ENCODE measurements at places on chromosomes 2 and 18. TPM values are rescaled to one million over a fixed set of nuclear protein-coding genes. Genes with fewer than 3 reads are reported as not detected.

AMER3 gene
- total RNA-seq: 0.13 TPM

EVA1A gene
- total RNA-seq: 3.2 TPM

SPTBN1 gene
- total RNA-seq: 171 TPM

CKAP2L gene
- 25.6 TPM for total RNA-seq

VWA3B gene
- not detected for total RNA-seq

CNDP1 gene
- total RNA-seq: 0.11 TPM

PDE11A gene
- 0.53 TPM for total RNA-seq

MEP1B gene
- total RNA-seq: not detected

ZSWIM2 gene
- total RNA-seq: not detected

- H3K4me1 ChIP-seq: peaks cover 32% of the 10 kb centered on the region
- DNase-seq: peak; percentile 22
- H3K36me3 ChIP-seq: peaks cover 13% of the 10 kb centered on the region
- peak overlapping the region; percentile 98 for H3K27ac ChIP-seq
These were observed 756 bp upstream of the NAGK start for GRCh38 chr2:71067567-71068217.

GRCh38 chr2:72911256-72911655 lies 6.1 kb upstream of the EMX1 start:
- no peak for DNase-seq
- no peak overlapping the region for H3K4me3 ChIP-seq
- H3K27me3 ChIP-seq: peaks cover 97% of the 10 kb centered on the region
- peaks cover 26% of the 10 kb centered on the region for H3K4me1 ChIP-seq
- H3K36me3 ChIP-seq: no peaks in the 10 kb centered on the region

GRCh38 chr18:64972545-64972944 lies 778.3 kb upstream of the CDH7 start:
- no peak for DNase-seq
- H3K4me1 ChIP-seq: peaks cover 10% of the 10 kb centered on the region
- H3K36me3 ChIP-seq: no peaks in the 10 kb centered on the region
- no peaks in the 10 kb centered on the region for H3K27me3 ChIP-seq
- no peak overlapping the region for H3K4me3 ChIP-seq

DNA sequence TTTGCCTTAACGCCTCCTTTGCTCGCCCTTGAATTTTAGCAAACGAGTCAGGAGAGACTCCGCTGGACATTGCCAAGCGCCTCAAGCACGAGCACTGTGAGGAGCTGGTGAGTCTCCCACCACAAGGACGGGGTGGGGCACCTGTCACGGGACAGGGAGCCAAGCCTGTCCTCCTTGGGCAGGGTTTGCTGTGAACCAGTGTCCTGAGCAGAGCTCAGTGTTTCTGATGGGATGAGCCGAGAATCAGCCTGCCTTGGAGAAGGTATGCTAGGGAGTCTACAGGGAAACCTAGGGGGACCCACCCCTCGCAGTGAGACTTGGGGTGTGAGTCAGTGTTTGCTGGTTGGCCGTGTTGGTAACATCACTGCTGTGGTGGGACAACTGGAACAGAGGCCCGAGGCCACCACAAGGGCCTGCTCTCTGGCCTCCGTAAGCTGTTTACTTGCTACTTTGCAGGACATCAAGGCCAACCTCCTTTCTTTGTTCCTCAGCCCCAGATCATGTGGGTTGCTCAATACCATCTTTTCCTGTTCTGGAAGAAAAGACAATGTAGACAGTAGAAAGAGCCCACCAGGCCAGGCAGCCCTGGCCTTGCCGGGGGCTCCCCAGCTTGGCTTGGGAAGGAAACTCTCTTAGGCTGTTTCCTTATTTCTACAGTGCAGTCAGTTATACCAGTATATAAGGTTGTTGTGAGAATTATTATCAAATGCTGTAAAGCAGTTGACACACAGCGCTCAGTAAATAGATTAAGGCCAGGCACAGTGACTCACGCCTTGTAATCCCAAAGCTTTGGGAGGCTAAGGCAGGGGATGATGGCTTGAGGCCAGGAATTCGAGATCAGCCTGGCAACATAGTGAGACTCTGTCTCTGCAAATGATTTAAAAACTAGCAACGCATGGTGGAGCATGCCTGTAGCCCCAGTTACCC lies 42.4 kb downstream of the ITGB1BP1 start:
- H3K36me3 ChIP-seq: peaks cover 16% of the 10 kb centered on the region
- peaks cover 23% of the 10 kb centered on the region for H3K4me1 ChIP-seq
- H3K27me3 ChIP-seq: no peaks in the 10 kb centered on the region
- DNase-seq: no peak
- H3K27ac ChIP-seq: no peak overlapping the region
- no peak overlapping the region for H3K4me3 ChIP-seq

GRCh38 chr2:60495041-60495625 lies 58.3 kb downstream of the BCL11A start:
- H3K27me3 ChIP-seq: no peaks in the 10 kb centered on the region
- H3K4me3 ChIP-seq: no peak overlapping the region
- no peak for DNase-seq

DNA sequence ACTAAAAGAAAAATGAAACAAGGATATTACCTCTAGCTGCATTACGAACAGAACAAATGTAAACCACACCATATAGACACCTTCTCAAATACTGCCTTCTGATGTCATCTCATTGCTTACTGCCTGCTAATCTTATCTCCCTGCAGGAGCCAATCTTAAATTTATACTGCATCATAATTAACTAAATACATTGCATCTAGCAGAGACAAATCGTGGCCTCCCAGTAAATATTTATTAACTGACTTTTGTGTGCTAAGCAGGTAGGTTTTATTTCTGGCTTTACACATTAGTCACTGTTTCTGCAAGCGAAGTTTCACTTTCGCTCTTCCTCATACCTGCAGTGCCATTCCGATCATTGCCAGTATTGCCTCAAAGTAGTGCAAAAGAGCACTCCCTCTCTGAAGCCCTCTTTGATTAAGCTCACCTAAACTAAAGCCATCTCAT lies 67.5 kb downstream of the SPATS2L start:
- no peaks in the 10 kb centered on the region for H3K27me3 ChIP-seq
- no peak overlapping the region for H3K4me3 ChIP-seq
- H3K4me1 ChIP-seq: peaks cover 79% of the 10 kb centered on the region
- peaks cover 14% of the 10 kb centered on the region for H3K36me3 ChIP-seq
- DNase-seq: no peak

- no peak for DNase-seq
- H3K36me3 ChIP-seq: no peaks in the 10 kb centered on the region
- H3K27ac ChIP-seq: no peak overlapping the region
- H3K27me3 ChIP-seq: peaks cover 35% of the 10 kb centered on the region
These were observed 12.3 kb downstream of the LIMS2 start for GRCh38 chr2:127662937-127663565.

DNA sequence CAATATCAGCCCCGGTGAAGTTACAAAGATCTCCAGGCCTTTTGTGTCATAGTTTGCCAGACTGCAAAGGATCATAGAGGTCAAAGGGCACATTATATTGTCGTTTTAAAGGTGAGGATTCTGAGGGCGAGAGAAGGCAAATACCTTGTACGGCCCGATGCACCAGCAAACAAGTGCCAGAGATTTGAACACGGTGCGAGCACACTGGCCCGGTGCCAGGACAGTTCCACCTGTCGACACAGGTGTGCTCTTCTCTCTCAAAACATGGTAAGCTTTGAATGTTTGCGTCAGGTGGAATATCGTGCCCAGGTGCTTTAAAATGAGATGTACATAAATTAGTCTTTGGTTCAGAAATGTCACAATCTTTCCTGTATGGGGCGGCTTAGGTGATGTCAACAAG lies 776.1 kb upstream of the ID2 start:
- no peak overlapping the region for H3K27ac ChIP-seq
- H3K4me3 ChIP-seq: no peak overlapping the region
- H3K27me3 ChIP-seq: peaks cover 4% of the 10 kb centered on the region
- peaks cover 36% of the 10 kb centered on the region for H3K4me1 ChIP-seq
- no peak for DNase-seq

GRCh38 chr18:79248495-79249060 lies 147.2 kb upstream of the NFATC1 start:
- no peaks in the 10 kb centered on the region for H3K36me3 ChIP-seq
- no peak for DNase-seq
- no peaks in the 10 kb centered on the region for H3K27me3 ChIP-seq
- H3K4me1 ChIP-seq: peaks cover 20% of the 10 kb centered on the region

- H3K4me1 ChIP-seq: peaks cover 20% of the 10 kb centered on the region
- no peak overlapping the region for H3K27ac ChIP-seq
- H3K4me3 ChIP-seq: no peak overlapping the region
- DNase-seq: no peak
These were observed 6.0 kb upstream of the HNRNPLL start for GRCh38 chr2:38608755-38609154.

DNA sequence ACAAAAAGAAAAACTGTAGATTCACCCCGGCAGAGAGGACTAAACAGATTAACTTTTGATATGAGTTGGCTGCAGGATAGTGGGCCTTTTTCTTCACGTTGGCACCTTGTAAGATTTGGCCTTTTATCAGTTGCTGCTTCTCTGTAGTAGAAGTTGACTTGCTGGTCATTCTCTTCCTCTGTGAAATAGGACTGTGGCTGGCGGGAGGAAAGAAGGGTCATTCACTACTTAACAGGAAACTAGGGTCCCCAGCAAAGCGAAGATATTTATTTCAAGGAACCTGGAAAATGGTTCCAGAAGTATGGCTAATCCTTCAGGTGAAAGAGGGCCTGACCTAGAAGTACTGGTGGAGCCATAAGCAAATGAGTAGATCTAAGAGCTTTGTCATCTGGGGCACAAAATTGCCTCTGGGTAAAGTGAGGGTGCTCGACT lies 383 bp upstream of the ATP5MC3 start:
- H3K4me1 ChIP-seq: peaks cover 12% of the 10 kb centered on the region
- peak overlapping the region; percentile 94 for H3K4me3 ChIP-seq
- DNase-seq: no peak
- H3K27ac ChIP-seq: peak overlapping the region; percentile 55
- no peaks in the 10 kb centered on the region for H3K27me3 ChIP-seq
- H3K36me3 ChIP-seq: peaks cover 32% of the 10 kb centered on the region

GRCh38 chr2:16105669-16106281 lies 165.4 kb downstream of the MYCN start:
- H3K36me3 ChIP-seq: no peaks in the 10 kb centered on the region
- H3K4me3 ChIP-seq: peak overlapping the region; percentile 57
- peak; percentile 89 for DNase-seq
- peak overlapping the region; percentile 97 for H3K27ac ChIP-seq

DNA sequence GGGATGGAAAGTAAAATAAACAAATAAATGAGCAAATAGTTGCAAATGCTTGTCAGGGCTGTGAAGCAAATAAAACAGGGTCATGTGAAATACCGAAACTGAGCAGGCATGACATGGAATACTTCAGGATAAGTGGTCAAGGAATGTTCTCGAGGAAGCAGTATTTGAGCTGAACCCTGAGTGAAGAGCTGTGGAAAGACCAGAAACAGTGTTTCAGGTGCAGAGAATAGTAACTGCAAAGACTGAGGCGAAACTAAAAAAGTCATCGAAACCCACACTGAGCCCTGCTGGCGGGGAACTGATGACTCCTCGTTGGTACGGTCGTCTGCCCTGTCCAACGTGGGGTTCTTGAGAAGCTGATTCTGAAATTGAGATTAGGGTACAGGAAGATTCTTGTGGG lies 27.2 kb upstream of the MYCN start:
- 0 out of 2 replicates have a peak, but pooled peaks cover 4% of the 10 kb centered on the region for H3K4me1 ChIP-seq
- DNase-seq: no peak
- H3K4me3 ChIP-seq: no peak overlapping the region
- H3K27ac ChIP-seq: no peak overlapping the region

GRCh38 chr2:233410196-233410760 lies 56.0 kb downstream of the DGKD start:
- H3K27ac ChIP-seq: no peak overlapping the region
- no peaks in the 10 kb centered on the region for H3K27me3 ChIP-seq
- no peak overlapping the region for H3K4me3 ChIP-seq
- peaks cover 24% of the 10 kb centered on the region for H3K36me3 ChIP-seq
- DNase-seq: no peak

GRCh38 chr2:234339501-234339900 lies 157.4 kb downstream of the ARL4C start:
- no peaks in the 10 kb centered on the region for H3K36me3 ChIP-seq
- H3K4me1 ChIP-seq: peaks cover 4% of the 10 kb centered on the region
- H3K4me3 ChIP-seq: no peak overlapping the region
- no peak overlapping the region for H3K27ac ChIP-seq
- DNase-seq: no peak
- no peaks in the 10 kb centered on the region for H3K27me3 ChIP-seq

GRCh38 chr2:231308631-231309428 lies 86.7 kb upstream of the B3GNT7 start:
- no peaks in the 10 kb centered on the region for H3K36me3 ChIP-seq
- no peaks in the 10 kb centered on the region for H3K27me3 ChIP-seq
- H3K27ac ChIP-seq: no peak overlapping the region
- H3K4me3 ChIP-seq: no peak overlapping the region
- peaks cover 11% of the 10 kb centered on the region for H3K4me1 ChIP-seq

- no peak for DNase-seq
- peaks cover 6% of the 10 kb centered on the region for H3K27me3 ChIP-seq
- peaks cover 15% of the 10 kb centered on the region for H3K4me1 ChIP-seq
- no peak overlapping the region for H3K27ac ChIP-seq
- no peak overlapping the region for H3K4me3 ChIP-seq
These were observed 121.9 kb downstream of the TMEM18 start for GRCh38 chr2:555164-555922.

GRCh38 chr2:10889651-10890215 lies 22.0 kb upstream of the KCNF1 start:
- H3K36me3 ChIP-seq: no peaks in the 10 kb centered on the region
- no peak overlapping the region for H3K4me3 ChIP-seq
- H3K4me1 ChIP-seq: peaks cover 17% of the 10 kb centered on the region
- no peaks in the 10 kb centered on the region for H3K27me3 ChIP-seq
- no peak for DNase-seq

GRCh38 chr2:174397773-174398172 lies 2.2 kb downstream of the SCRN3 start:
- H3K4me3 ChIP-seq: no peak overlapping the region
- H3K27ac ChIP-seq: no peak overlapping the region
- H3K27me3 ChIP-seq: peaks cover 4% of the 10 kb centered on the region
- peaks cover 11% of the 10 kb centered on the region for H3K4me1 ChIP-seq
- no peak for DNase-seq

DNA sequence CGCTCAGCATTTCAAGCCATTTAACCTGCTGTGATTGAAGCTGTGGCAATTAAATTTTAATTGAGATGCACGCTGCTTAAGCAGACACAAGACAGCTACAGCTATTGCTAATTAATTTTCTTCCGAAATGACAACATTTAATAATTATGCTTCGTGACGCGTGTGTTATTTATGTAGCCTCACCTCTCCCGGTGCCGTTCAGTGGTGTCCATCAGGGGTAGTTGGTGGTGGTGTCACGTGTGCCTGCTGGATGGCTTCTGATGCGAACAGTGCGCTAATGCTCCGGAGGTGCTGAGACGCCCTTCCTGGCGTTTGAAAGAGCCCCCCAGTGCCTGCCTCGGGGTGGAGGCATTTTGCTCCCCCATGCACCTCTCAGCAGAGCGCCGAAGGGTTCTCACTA lies 39.5 kb downstream of the GLI2 start:
- no peak for DNase-seq
- no peaks in the 10 kb centered on the region for H3K36me3 ChIP-seq
- H3K27me3 ChIP-seq: no peaks in the 10 kb centered on the region
- peak overlapping the region; percentile 49 for H3K27ac ChIP-seq
- H3K4me3 ChIP-seq: no peak overlapping the region

Measured in WTC11 (cell line).